Heart left ventricle (tissue), 16 donors: ENCODE measurements at places on chromosomes 5 and 9. TPM values are rescaled to one million over a fixed set of nuclear protein-coding genes. Genes with fewer than 3 reads are reported as not detected.

DNA sequence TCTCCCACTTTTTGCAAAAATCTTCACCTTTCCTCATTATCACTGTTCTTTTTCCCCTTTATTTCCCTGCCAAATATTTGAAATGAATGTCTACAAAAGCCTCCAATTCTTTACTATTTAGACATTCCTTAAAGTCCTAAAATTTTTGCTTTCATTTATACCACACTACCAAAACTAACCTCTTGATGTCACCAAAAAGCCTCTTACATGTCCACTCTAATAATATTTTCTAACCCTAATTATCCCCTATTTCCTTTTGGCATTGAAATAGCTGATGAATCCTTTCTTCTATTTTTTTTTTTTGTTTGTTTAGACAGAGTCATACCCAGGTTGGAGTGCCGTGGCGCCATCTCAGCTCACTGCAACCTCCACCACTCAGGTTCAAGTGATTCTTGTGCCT is 32.3 kb upstream of the NRG2 start:
- H3K4me1 ChIP-seq = no peaks in the 10 kb centered on the region
- DNase-seq = no peak
- no peaks in the 10 kb centered on the region for H3K27me3 ChIP-seq
- no peak overlapping the region for H3K27ac ChIP-seq

- no peaks in the 10 kb centered on the region for H3K36me3 ChIP-seq
- no peaks in the 10 kb centered on the region for H3K4me1 ChIP-seq
- H3K4me3 ChIP-seq = no peak overlapping the region
- DNase-seq = no peak
- no peaks in the 10 kb centered on the region for H3K27me3 ChIP-seq
These were observed 76.5 kb upstream of the GOLM1 start for GRCh38 chr9:86175743-86176456.

DNA sequence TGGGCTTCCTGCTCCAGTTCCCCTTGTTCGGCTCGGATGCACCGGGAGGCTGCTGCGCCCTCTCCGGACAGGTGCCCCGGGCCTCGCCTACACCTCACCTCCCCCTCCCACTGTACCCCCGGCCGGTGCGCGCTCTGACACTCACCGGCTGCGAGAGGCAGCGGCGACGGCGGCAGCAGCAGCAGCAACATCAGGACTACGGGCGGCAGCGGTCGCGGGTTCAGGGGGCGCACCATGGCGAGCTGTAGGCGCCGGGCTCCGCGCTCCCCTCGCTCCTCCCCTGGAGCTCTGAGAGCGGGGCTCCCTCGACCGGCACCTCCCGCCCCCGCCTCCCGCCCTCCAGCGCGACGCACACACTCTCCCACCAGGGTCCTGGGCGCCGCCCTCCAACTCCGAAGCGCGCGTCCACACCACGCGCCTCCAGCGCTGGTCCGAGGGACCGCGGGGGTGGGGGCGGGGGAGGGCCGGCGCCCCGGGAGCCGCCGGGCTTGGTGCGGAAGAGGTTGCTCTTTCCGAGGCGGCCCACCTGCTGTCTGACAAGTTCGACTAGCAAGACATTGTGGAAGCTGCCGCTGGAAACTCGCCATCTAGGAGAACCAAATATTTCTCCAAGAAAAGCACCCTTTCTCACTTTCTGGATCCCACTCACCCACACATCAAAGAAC is at the start of gene GFRA3:
GFRA3 (minus strand) TSS at position 433 of the 665 bp plus-strand sequence; CDS start at position 236, 197 bp downstream.
- H3K4me3 ChIP-seq = peak within 1 kb of the TSS; percentile 38
- DNase-seq = no peak
- no peaks in the 10 kb centered on the region for H3K27me3 ChIP-seq
- H3K27ac ChIP-seq = no peak within 1 kb of the TSS
- H3K4me1 ChIP-seq = peaks cover 4% of the 10 kb centered on the region
- H3K36me3 ChIP-seq = no peaks in the 10 kb centered on the region

DNA sequence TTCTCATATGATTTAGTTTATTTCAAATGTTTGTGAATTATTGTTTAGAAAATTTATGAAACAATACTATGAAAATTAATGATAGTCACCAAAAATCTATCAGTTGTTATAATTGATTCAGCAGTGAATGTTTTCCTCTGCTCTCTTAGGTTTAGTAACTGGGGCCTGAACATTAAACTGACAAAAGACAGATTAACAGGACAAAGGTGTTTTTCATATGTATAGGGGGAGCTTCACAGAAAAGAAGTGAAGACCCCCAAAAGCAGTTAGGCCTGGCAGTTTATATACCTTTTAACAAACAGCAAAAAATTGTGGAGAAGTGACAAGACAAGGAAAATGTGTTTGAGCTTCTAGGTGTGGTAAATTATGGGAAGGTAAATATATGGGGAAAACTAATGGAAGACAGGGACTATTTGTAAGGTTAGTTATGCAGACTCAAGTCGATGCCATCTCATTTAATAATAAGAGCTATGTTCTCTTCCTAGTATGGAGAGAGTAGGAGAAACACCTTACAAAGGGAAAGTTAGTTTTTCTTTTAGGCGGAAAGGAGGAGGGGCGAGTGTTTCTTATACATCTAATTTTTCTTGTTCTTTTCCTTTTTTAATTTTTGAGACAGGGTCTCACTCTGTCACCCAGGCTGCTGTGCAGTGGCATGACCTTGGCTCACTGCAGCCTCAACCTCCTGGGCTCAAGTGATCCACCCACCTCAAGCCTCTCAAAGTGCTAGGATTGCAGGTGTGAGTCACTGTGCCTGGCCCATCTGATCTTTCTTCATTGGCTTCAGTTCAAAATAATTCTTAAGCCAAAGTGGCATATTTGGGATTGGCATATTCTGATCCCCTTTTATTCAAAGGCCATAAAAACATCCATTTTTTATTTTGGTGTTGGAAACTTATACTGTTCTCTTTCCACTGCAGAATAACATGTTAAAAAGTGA is 77.8 kb downstream of the C9orf153 start:
- H3K36me3 ChIP-seq = no peaks in the 10 kb centered on the region
- DNase-seq = no peak
- no peak overlapping the region for H3K4me3 ChIP-seq
- no peaks in the 10 kb centered on the region for H3K27me3 ChIP-seq
- H3K4me1 ChIP-seq = no peaks in the 10 kb centered on the region
- no peak overlapping the region for H3K27ac ChIP-seq

UGT3A1 gene
- not detected for total RNA-seq

FBP2 gene
- total RNA-seq = not detected
